ENCODE measurements at places on chromosomes 16 and 17.

GRCh38 chr17:56601591-56601990 lies 8.1 kb downstream of the NOG start:
- no peak for DNase-seq

DNA sequence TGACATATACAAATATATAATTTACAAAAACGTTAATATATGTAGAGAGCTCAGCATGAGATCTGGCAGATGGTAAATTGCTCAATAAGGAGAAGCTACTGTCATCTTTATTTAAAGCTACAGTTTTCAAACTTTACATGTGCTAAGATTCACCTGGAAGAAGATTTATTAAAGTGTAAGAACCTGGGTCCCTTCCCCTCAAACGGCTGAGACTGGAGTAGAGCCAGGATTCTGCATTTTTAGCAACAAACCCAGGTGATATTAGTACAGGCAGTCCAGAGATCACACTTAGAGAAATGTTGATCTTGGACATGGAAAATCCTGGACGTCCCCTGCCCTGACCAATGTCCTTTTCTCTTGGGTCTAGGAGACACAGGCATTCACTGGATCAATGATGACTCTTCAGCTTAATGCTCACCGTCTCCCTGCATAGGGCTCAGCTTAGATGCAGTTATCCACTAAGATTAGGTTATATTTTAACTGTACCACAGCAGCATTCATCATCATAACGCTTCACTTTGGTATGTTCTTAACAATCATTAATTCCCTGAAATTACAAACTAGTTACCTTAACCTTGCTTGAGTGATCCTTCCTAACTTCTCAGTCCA lies 20.4 kb downstream of the CDR2 start:
- no peak for DNase-seq

GRCh38 chr17:80948976-80949450 lies 42.6 kb upstream of the CHMP6 start:
- no peak for DNase-seq

DNA sequence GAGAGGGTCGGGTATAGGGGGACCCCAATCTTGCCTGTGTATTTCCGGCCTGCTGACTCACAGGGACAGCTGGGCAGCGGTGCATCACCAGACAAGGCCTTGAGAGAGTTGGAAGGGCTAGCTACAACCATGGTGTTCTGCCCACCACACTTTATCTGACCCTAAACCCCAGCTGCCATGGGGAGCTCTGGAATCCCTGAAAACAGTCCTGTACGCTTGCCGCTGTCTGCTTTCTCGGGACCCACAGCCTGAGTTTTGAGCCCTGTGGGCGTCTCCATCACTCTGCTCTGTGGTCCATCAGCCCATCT lies 100.4 kb upstream of the GSE1 start:
- DNase-seq: no peak

- DNase-seq: no peak
Observed at GRCh38 chr16:76297941-76298340, 20.7 kb downstream of the CNTNAP4 start.

DNA sequence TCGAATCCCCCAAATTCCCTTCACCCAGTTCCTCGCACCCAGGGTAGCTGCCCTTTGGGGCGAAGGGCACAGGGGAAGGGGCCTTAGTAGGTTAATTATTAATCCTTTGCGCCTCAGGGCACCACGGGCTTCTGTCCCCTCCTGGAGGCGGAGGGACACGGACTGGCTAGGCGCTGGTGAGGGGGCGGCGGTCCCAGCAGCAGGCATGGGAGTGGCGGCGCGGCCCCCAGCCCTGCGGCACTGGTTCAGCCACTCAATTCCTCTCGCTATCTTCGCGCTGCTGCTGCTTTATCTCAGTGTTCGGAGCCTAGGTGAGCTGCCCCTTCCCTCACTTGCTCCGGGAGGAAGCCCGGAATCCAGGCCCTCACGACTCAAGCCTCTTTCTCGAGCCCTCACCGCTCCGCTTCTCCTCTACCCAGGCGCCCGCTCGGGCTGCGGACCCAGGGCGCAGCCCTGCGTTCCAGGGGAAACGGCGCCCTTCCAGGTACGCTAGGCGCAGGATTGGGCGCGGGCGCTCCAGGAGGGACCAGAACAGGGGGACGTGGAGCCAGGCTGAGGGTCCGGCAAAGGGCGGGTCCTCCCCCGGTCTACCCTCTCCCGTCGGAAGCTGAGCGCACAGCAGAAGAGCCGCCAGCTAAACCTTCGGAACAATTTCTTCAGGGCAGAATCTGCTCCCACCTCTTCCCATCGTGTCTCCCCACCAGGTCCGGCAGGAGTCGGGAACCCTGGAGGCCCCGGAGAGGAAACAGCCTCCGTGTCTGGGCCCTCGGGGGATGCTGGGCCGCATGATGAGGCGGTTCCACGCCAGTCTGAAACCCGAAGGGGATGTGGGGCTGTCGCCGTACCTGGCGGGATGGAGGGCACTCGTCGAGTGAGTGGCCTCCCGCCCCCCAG lies at the start of gene GLTPD2:
GLTPD2 (plus strand) TSS at position 158 of the 894 bp plus-strand sequence; CDS start at position 206, 48 bp downstream.
- DNase-seq: no peak

GRCh38 chr17:22463110-22463850 lies 771.0 kb downstream of the KCNJ18 start:
- no peak for DNase-seq

GRCh38 chr17:57630736-57631135 lies 114.4 kb downstream of the CCDC182 start:
- no peak for DNase-seq

GRCh38 chr17:81126281-81127132 lies 38.8 kb upstream of the PVALEF start:
- DNase-seq: peak; percentile 69

DNA sequence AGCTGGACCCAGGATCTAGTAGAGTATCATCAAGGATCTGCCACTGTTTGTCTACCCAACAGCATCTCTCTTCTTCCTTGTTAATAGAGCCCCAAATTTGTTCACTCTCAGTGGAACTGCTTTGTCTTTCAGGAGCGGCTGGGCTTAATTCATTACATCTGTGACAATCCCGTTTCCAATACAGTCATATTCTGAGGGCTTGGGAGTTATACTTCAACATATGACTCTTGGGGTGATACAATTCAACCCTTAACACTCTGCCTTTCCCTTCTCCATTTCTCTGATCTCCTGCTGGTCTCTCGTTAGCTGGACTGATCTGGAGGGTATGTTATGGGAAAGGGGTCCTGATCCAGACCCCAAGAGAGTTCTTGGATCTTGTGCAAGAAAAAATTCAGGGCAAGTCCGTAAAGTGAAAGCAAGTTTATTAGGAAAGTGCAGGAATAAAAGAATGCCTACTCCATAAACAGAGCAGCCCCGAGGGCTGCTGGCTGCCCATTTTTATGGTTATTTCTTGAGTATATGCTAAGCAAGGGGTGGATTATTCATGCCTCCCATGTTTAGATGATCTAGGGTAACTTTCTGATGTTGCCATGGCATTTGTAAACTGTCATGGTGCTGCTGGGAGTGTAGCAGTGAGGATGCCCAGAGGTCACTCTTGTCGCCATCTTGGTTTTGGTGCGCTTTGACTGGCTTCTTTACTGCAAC lies 42.4 kb downstream of the IQCK start:
- DNase-seq: no peak

DNA sequence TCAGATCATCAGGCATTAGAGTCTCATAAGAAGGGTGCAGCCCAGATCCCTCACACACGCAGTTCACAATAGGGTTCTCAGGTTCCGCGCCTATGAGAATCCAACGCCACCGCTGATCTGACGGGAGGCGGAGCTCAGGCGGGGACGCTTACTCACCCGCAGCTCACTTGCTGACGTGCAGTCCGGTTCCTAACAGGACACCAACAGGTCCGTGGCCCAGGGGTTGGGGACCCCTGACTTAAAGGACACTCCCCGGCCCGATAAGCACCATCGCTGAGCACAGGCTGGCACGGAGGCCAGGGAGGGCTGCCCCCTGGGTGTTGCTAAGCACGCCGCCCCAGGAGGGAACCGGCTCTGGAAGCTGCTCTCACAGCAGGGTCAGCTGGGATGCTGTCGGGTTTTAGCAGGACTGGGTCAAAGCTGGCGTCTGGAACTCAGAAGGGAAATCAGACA lies 30.1 kb upstream of the BAHCC1 start:
- DNase-seq: no peak

- no peak for DNase-seq
Observed at GRCh38 chr16:23324727-23325126, 22.6 kb downstream of the SCNN1B start.

DNA sequence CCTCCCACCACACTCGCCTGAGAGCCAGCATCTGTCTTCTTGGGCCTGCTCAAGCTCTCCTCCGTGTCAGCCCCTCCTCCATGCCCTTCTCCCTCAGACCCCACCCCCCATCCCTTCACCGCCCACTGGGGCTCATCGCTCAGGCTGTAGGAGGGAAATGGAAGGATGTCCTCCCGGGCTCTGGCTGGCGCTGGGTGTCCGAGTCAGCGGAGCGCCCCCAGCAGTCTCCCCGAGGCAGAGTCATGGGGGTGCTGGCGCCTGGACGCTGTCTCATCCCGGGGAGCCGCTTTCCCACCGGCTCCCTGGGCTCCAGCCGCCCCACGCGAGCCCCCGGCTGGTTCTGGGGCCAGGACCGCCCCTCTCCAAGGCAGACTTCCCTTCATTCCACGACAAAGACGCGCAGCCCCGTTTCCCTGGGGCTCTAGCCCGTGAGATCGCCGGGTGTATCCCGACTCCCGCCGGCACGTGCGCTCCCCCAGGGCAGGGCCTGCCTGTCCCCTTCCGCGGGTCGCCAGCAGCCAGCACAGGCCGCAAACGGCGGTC lies 428 bp upstream of the ANTKMT start:
- DNase-seq: peak; percentile 77

GRCh38 chr17:82963104-82963950 lies 116.1 kb upstream of the METRNL start:
- no peak for DNase-seq

DNA sequence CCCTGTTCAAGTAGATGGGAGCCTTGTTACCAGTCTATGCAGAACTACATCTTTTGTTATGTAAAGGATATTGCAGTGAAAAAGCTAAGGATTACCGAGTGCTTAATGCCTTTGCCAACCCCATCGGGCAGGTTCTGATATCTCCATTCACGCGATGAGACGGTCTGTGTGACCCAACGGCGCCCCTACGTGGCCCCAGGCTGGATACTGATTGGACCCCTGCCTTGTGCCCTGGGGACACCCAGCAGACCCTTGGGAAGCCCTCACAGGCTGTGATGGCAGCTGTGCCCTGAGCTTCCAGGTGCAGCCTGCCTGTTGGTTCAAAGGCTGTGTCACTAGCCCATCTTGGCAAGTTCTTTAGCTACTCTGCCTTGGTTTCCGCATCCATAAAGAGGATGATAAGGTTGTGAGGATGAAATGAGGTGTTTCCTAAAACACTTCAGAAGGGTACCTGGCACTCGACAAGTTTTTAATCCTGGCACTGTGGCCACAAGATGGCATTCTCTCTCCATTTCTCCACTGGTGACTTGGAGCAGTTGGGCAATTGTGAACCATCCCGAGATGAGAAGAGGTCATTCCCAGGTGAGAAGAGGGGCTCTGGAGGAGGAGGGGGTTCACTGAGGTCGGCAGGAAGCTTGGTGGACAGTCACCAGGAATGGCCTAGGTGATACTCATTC lies 33.6 kb downstream of the HAPSTR1 start:
- DNase-seq: no peak

DNA sequence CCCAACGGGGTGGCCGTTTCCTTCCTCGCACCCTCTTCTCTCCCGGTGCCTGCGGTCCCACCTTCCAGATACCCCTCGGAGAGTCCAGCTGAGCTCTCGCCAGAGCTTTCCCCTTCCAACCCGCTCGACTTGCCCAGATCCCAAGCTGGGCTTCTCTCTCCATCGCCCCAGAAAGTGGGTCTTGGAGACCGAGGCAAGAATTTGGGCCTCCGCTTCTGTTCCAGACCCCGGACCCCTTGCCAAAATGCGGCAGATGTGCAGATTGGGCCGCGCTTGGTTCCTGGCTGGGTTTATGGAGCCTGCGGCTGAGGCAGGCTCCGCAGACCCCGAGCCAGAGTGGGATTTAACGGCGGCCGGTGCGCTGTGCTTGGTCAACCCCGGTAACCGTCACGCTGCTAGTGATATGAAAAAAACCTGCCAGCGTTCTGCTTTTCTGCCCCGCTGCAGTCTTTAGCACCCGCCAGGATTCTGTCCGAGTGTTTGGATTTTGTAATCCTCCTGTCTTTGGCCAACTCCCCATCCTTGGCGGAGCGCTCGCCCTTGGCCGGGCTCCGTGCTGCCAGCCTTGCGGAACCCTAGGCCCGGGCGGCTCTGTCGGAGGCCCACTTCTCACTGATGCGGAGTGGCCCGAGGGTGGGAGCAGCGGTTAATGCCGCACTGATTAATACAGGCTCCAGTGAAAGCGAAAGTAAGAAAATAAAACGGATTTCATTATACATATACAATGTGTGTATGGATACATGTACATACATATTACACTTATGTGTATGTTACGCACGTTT lies 754 bp upstream of the SLFN11 start:
- no peak for DNase-seq

- no peak for DNase-seq
Observed at GRCh38 chr17:47703191-47703591, 9.2 kb downstream of the TBKBP1 start.

DNA sequence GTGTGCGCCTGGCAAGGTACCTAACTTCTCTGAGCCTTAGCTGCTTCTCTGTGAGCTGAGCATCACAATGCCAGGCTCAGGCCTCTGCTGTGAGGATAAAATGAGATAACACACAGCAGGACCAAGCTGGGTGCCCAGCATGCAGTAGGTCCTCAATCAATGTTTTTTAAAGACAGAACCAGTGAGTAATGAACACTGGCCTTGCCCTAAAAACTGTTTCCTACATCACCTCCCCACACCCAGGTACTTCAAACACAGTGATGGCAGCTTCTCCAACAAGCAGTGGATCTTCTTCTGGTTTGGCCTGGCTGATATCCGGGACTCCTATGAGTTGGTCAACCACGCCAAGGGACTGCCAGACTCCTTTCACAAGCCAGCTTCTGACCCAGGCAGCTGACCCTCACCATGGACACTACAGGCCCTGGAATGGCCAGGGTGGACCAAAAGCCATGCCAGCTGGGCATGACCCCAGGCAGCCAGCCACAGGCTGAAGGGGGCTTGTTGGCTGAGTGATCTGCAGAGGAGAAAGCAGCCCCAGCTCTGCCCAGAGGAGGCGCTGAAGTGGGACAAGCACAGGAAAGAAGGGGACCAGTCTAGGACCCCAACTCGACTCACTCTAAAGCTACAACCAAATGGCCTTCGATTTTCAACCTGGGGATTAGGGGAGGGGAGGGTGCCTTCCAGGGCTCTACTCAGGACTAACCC lies 3.9 kb downstream of the NAGS start:
- no peak for DNase-seq

GRCh38 chr16:27529962-27530361 lies 19.8 kb downstream of the GTF3C1 start:
- peak; percentile 34 for DNase-seq
